ENCODE measurements at places on chromosomes 5 and 9.
A peak's percentile ranks its signal among the peaks of the same experiment; 100 is the strongest.

DNA sequence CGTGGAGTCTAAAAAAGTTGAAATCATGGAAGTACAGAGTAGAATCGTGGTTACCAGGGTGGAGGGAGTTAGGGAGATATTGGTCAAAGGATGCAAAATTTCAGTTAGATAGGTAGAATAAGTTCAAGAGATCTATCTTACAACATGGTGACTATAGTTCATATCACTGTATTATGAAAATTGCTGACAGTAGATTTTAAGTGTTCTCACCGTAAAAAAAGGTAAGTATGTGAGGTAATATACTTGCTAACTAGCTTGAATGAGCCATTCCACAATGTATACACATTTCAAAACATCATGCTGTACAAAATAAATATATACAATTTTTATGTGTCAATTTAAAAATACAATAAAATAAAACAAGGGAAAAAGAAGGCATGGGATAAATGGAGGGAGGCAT lies 392.1 kb downstream of the CAAP1 start:
- no peak for DNase-seq

- DNase-seq = no peak
These were observed 88.0 kb downstream of the LMX1B start for GRCh38 chr9:126701813-126702140.

DNA sequence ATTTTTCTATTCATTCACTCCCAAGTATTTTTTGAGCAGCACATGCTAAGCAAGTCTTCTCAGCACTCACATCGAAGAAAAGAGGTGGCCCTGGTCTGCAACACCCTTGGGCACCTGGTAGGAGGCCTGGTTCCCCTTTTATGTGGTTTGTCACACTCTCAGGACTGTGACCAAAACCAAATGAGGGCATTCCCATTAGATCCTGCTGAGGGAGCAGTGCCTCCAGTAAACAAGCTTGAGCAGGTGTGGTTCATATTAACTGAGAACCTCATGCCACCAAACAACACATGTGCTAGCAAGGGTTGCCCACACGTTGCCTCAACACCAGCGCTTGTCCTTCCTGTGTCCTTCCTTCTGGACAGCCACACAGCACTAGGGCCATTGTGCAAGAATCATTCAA lies 26.9 kb upstream of the SYK start:
- DNase-seq = no peak

DNA sequence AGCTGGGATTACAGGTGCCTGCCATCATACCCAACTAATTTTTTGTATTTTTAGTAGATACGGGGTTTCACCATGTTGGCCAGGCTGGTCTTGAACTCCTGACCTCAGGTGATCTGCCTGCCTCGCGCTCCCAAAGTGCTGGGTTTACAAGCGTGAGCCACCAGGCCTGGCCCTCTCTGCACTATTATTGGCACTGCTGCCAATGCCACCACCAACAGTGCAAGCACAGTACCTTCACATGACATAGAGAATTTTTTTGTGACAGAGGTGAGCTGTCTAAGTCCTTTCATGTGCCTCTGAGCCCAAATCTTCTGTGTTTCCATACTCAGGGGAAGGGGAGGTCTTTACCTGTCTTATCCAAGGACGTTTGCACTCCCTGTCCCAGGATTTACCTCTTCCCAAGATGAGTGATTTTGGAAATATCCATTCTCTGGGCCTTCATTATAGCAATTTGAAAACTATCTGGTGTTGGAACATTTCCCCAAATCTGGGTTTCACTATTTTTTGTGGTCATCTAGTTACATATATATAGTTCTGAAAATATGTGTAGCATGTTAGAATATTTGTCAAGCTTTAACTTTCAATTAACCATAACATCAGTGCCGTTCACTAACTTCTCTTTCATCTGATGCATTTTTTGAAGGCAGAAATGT lies 5.4 kb upstream of the CD180 start:
- no peak for DNase-seq

- DNase-seq = peak; percentile 31
These were observed 306.8 kb downstream of the SPOCK1 start for GRCh38 chr5:137192293-137192743.

GRCh38 chr9:6229619-6230018 lies 14.0 kb downstream of the IL33 start:
- DNase-seq = no peak

DNA sequence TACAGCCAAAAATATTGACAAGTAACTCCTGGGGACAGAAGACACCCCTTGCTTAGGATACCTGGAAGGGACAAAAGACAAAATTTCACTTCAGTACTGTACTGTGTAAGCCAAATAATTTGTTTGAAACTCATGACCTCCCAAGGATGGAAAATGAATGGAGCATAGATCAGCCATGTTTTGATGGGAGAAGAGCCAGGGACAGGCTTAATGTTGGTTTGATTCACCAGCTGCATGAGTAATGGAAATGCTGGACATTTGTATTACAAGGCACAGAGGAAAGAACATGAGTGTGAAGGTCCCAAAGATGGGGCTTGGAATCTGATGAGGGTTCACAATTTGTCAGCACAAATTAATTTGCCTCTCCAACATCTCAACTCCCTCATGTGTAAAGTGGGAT lies 122.8 kb downstream of the ENC1 start:
- DNase-seq = no peak

- no peak for DNase-seq
These were observed 21.2 kb downstream of the FAXDC2 start for GRCh38 chr5:154829181-154829588.

DNA sequence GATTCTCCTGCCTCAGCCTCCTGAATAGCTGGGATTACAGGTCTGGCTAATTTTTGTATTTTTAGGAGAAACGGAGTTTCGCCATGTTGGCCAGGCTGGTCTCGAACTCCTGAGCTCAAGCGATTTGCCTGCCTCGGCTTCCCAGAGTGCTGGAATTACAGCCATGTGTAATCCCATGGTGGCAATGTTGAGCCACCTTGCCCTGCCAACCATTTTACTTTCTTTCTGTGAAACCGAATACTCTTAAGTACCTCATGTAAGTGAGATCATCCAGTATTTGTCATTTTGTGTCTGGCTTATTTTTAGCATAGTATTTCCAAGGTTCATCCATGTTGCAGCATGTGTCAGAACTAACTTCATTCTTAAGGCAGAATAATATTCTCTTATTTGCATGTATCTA lies 8.2 kb downstream of the PRRC2B start:
- no peak for DNase-seq

GRCh38 chr5:25241981-25242380 lies 597.2 kb upstream of the CDH10 start:
- DNase-seq = no peak

DNA sequence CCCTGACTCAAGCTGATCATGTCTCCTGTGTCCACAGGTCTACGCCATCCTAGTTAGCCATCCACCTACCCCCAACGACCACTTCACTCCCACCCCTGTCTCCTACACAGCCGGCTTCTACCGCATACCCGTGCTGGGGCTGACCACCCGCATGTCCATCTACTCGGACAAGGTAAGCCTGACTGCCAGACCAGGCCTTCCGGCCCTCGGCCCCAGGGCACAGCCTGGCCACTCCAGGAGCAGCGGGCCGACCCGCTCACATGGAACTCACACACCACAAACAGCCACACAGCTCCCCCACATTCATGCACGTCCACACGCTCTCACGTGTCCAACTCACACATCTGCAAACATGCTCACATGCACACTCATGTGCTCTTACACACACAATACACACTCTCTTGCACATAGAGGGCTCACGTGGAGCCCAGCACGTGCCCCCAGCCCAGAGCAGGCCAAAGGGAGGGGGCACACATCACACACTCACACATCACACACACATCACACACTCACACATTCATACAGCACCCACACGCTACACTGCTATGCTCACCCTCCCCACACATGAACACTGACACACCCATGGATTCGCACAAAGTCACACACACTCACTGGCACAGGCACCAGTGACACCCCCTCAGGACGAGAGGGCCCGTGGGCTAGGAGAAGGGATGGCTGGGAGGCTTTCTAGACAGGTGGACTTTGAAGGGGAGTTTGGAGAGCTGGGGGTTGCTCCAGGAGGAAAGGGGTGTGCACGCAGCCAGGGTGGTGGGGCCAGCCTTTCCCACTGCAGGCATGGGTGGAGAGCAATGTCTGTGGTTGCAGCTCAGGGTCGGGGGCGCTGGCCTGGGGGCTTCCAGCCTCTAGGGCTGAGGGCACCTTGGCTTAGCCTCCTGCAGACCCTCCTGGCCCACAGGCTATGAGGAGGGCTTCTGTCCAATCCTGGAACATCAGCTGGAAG lies 3.3 kb downstream of the GRIN1 start:
- DNase-seq = no peak

DNA sequence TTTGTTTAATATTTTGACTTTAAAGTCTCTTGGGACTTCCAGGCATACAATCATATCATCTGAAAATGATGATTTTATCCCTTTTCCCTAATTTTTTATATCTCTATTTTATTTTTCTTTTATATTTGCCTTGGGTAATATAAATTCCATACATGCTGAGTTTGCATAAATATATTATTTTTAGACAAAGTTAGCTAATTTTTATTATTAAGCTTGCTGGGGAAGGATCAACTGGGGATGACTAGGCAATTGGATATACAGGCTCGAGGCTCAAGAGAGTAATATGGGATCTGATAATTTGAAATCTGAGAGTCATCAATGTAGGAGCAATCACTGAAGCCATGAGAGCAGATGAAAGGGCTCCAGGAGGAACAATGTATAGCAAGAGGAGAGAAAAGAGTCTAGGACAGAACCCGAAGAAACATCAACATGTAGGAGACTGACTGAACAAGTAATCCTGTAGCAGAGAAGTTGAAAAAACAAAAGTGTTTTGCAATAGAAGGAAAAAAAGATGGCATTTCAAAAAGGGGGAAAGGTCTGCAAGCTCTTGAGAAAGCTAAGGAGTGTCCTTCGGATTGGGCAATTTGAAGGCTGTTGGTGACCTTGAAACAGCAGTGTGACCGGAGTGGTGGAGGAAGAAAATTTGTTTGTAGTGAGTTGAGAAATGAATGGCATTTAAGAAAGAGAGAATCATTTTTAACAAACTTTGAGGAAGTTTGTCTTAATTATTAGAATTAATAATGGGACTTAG lies 17.0 kb upstream of the RHOBTB3 start:
- DNase-seq = no peak

DNA sequence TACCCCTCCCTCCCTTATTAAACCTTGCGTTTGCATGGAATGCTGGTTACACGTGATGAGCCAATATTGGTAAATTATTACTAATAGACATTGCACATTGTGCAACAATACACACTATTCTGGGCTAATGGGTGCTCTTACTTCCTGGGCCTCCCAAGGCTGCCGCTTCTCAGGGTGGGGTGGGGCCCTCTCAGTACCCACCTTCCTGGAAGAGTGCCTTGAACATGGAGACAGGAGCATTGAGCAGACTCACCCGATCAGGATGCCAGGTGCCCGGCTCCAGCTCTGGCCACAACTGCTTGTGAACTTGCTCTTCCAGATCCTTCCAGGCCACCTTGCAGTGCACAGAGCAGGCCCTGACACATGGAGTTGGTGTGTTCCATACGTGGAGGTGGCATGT lies 24.7 kb upstream of the CEP72 start:
- DNase-seq = no peak

DNA sequence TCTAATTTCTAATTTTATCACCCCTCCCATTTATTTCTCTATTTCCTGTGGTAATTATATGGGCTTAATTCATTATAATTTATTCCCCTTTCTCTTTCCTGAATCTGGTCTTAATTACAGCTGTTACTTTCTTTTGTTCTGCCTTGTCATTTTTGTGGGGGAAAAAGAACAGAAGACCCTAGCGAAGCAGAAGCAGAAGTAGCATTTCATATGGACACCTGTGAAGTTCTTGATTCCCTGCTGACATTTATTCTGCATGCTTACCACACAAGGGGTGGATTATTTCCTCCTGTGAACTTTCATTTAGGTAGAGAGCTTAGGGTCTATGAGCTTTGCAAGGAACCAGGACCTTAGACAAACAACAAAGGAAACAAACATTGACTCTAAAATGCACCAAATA lies 33.3 kb downstream of the GAPT start:
- no peak for DNase-seq

- no peak for DNase-seq
These were observed 12.9 kb downstream of the SFXN1 start for GRCh38 chr5:175491223-175491622.

DNA sequence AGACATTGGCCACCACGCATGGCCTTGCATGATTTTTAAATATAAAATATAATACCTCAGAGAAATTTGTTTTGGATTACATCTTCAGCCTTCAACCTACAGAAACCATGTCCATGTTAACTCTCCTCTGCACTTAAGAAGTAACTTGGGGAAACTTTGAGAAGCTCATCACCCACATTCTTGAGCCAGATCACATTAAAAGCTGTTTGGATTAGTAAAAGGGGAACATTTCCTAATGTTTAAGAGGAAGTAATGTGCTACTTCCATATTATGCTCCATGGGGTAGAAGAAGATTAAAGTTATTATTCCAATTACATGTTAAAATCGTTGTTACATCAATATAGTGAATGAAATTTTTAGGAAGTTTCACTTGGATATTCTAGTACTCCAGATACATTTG lies 10.4 kb upstream of the CEP120 start:
- no peak for DNase-seq

DNA sequence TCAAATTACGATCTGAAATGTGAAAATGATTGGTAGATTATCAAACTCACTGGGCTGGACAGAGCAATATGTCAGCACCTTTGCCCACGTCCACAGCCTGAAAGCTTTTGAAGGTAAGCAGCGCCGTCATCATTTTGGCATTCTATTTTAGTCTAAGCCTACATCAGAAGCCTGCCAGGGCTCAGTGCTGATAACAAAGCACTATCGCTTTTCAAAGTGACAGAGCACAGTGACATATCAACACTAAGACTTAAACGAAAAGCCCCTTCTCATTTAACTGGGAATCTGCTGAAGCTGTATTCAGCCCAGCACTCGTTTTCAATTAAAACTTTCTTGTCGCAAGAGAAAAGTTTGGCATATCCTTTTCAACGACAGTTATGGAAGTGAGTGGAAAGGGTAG lies 1076.3 kb downstream of the PTPRD start:
- no peak for DNase-seq

DNA sequence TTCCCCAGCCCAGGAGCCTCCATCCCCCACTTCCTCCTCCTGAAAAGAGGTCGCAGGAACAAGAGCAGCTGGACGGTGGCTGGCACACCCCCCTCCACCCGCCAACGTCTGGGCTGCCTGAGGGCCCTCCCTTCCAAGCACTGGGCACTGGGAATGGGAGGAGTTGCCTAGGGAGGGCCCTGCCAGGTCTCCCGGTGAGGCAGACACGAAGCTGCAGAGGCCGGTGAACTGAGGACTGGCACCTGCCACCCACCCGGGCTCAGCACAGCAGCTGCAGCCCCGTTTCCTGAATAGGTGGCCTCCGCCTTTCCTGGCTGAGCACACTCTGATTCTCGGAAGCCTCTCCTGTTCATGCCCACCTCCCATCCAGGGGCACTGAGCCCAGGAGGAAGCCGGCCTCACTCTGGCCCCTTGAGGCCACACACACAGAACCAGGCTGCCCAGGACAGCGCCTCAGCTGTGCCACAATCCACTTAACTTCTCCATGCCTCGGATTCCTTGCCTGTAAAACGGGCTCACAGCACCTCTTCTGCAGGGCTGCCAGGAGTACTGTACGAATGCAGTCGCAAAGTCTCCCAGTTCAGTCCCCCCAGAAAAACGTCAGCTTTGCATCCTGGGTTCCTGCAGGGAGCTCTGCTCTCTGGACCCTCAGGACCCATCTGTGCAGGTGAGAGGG lies 1.3 kb downstream of the NPDC1 start:
- DNase-seq = no peak
